NCI-H2081 (cell line): ENCODE measurements at places on chromosomes 3 and 15.

DNA sequence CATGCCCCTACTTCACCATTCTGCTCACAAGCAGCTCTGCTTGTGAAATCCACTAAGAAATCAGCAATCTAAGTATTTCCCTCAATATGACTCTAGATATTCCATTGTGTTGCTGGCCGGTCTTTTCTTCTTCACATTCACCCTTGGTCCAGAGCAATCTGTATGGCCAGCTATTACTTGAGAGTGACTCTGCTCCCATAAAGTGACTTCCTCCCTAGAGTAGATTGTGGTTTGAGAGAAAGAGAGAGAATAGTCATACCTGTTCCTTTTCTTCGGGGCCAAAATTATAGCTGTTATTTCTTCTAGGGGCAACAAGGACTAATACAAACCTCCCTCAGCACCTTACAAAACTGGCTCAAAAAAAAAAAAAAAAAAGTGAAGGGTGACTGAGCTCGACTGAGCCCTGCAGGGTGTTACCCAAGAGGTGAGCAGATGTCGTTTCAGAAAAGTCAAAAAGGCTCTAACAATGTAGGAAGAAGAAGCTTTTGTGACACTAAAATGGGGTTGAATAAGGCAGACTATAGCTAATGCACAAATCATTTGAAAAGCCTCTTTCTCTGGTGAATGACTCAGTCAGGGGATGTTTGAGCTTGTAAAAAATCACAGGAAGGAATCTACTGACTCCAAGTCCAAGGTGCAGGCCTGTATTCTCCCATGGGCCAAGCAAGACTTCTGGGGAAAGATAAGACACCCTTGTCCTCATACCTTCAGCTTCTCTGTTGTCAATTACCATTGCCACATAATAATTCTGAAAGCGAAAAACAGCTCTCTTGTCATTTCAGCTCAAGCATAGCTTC is 161.0 kb upstream of the SLC24A5 start:
- DNase-seq, result no peak

GRCh38 chr3:122943828-122944190 is 83.8 kb downstream of the SEMA5B start:
- DNase-seq, result no peak

- DNase-seq, result no peak
Observed at GRCh38 chr3:175009295-175009694, 150.2 kb downstream of the NAALADL2 start.

GRCh38 chr3:21237638-21238037 is 513.4 kb downstream of the ZNF385D start:
- no peak for DNase-seq
